ENCODE measurements at places on chromosomes 7 and 10.

GRCh38 chr7:27890205-27890849 lies 150.4 kb downstream of the TAX1BP1 start:
- DNase-seq, result no peak

DNA sequence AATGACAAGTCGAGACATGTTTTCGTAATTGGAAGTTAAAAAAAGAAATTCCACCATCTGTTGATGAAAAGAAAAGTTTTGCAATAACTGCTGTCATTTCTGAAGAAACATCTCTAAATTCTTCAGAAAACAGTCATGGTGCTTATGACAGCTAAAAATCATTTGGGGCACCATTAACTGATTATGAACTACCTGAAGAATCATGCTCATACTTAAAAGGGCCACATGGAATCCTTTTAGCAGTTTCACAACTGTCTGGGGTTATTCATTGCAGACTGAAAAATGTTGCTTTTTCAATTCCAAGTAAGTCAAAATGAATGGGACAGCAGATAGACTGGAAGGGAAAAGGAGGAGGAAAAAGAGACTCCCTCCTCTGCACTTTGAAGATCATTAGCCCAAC lies 134.2 kb downstream of the CHN2 start:
- DNase-seq, result no peak

DNA sequence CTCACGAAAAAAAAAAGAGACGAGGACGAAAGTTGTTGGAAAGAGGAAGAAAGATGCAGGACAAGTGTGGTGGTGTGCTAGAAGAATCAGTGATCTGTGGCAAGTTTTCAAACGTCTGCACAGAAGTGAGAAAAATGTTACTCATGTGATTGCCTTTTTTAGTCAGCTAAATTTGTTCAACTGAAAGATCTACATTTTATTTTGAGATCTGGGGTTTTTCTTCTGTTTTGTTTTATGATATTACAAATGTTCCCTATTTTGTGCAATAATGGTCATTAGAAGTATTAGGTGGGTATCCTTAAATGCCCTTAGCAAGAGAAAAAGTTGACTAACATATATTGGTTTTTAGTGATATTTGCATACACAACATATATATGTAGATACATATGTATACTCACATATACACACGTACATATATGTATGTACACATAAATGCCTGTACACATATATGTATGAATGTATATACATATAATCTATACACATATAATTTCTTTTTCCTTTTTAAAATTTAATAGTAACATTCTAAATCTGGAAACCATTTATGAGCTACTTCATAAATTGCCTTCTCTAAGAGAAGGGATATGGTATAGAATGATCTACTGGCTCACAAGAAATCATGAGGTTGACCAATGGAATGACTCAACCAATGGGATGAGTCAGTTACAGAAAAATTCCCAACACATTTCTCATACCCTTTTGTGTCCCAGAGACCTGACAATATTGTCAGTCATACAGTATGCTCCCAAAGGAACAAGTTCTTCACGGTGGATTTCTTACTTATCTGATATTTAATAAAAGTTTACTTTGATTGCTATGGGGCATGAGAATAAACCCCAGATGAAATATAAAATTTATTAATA lies 38.4 kb downstream of the SLC39A12 start:
- DNase-seq, result no peak

DNA sequence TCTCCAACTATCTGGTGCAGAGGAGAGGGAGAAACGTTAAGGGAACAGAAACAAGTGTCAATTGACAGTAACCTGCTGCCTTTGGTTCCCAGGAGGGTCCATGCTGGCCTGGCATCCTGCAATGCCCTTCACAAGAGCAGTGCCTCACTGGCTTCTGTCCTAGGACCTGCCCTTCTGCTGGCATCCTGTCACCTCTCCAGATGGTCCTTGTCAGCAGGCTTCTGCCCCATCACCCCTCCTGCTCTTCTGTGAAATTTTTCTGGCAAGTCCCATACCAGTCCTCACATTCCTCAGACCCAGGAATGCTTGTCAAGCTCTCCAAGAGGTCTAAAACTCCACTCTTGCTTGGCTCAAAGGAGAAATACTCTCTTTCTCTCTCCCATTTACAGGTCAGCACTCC lies 34.2 kb downstream of the C10orf67 start:
- no peak for DNase-seq

- DNase-seq, result no peak
Observed at GRCh38 chr7:156988343-156989185, 21.9 kb downstream of the MNX1 start.

- peak; percentile 20 for DNase-seq
Observed at GRCh38 chr7:82810558-82811259, 352.0 kb downstream of the PCLO start.

DNA sequence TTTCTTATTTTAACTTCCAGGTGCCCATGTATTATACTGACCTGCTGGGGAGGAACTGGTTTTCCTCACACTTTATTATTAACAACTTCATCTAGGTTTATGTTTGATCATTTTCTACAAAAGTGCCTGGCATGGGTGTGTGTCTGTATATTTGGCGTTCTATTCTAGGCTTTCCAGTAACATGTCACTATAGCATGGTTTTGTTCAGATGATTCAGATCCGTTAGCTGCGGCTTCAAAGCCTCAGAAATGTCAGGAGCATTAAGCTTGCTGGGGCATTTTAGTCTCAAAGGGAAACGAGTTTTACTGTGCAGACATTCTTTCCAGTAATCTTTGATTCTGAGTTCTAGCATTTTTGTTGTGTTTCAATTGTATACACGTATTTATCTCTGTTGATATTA lies 2.3 kb downstream of the INPP5A start:
- no peak for DNase-seq

GRCh38 chr7:83859827-83860226 lies 210.9 kb upstream of the SEMA3E start:
- DNase-seq, result no peak

GRCh38 chr7:77757589-77757988 lies 40.6 kb downstream of the TMEM60 start:
- DNase-seq, result no peak

GRCh38 chr7:130758429-130759056 lies 24.5 kb upstream of the KLF14 start:
- no peak for DNase-seq

Measured in nephron progenitor cell (in vitro differentiated cells).